ENCODE measurements at places on chromosomes 7 and 10. TPM values are rescaled to one million over a fixed set of nuclear protein-coding genes. Genes with fewer than 3 reads are reported as not detected.

BMI1 gene
- 30.3 TPM for total RNA-seq

DNA sequence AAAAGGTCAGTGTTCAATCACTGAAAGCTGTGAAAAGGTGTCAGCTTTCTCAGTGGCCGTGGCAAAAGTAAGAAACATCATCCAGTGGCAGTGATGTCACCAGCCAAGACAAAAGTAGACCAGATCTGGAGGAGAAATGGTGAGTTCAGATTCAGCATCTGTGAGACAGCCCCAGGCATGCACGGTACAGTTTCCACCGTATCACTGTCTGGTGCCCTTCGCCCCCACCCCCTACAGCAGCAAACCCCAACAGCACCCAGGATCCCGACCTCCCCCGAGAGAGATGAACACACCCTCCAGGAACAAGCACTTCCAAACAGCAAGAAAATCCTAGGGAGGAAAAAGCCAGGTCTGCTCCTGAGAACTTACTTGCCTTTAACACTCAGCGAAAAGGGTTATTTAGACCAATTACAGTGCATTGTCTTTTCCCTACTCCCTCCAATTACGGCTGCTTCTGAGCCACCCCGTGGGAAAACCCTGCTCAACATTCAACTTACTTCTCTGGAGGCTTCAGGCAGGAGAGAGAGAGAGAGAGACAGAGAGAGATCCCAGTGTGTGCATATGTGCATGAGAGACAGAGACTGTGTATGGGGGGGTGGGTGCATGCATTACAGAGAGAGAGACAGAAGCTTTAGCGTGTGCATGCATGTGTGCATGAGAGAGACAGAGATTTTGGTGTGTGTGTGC, 189.6 kb downstream of the GRID1 start:
- peaks cover 6% of the 10 kb centered on the region for H3K27me3 ChIP-seq
- no peaks in the 10 kb centered on the region for H3K36me3 ChIP-seq
- H3K27ac ChIP-seq, result no peak overlapping the region
- no peaks in the 10 kb centered on the region for H3K4me1 ChIP-seq

ITPRID1 gene
- total RNA-seq, result not detected

GRCh38 chr10:82759050-82759449, 884.1 kb downstream of the NRG3 start:
- no peak for DNase-seq
- no peaks in the 10 kb centered on the region for H3K27me3 ChIP-seq
- H3K4me1 ChIP-seq, result no peaks in the 10 kb centered on the region
- H3K36me3 ChIP-seq, result no peaks in the 10 kb centered on the region
- no peak overlapping the region for H3K4me3 ChIP-seq
- H3K27ac ChIP-seq, result no peak overlapping the region

DNA sequence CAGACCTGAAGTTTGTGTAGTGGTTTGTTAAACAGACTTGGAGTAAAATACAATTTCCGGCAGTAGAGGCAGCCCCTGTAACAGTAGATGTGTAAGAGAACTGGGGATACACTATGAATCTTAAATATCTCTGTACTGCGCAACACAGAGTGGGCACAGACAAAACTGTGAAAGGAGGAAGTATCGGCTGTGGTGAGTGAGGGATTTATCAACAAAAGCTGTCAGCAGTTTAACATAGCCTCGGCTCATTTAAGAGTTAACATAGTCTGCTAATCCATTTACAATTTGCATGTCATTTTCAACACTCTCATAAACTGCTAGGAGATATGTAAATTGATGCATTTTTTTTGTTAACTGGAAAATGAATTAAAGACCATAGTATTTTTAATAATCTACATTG, 225.2 kb downstream of the ZWINT start:
- no peak overlapping the region for H3K4me3 ChIP-seq
- H3K4me1 ChIP-seq, result no peaks in the 10 kb centered on the region
- DNase-seq, result no peak
- no peaks in the 10 kb centered on the region for H3K36me3 ChIP-seq

MBL2 gene
- not detected for total RNA-seq

PLXDC2 gene
- not detected for total RNA-seq

DNA sequence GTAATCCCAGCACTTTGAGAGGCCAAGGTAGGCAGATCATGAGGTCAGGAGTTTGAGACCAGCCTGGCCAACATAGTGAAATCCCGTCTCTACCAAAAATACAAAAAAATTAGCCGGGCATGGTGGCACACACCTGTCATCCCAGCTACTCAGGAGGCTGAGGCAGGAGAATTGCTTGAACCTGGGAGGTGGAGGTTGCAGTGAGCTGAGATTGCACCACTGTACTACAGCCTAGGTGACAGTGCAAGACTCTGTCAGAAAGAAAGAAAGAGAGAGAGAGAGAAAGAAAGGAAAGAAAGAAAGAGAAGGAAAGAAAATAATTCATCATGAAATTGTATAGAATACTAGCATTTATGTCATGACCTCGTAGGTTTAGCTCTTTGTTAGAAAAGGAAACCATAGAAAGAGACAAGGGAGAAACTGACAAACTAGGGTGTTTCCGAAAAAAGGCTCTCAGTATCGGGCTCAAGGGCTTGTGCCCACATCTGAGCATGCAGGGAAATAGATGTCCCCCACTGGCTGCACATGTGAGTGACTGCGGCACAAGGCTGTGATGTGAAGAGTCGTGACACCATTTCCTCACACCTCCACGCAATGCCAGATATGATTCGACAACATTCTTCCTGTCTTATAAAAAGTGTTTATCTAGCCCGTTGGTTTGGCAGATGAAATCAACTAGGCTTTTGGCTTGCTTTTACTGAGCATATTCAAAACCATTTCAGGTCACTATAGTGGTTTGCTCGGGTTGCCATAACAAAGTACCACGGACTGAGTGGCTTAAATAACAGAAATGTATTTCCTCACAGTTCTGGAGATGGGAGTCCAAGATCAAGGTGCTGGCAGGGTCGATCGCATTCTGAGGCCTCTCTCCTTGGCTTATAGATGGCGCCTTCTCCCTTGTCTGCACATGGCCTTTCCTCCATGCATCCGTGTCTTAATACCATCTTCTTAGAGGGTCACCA, 2.0 kb downstream of the SRGN start:
- H3K27me3 ChIP-seq, result no peaks in the 10 kb centered on the region
- H3K4me3 ChIP-seq, result peak overlapping the region; percentile 90
- H3K27ac ChIP-seq, result peak overlapping the region; percentile 97
- H3K36me3 ChIP-seq, result peaks cover 25% of the 10 kb centered on the region

CDHR1 gene
- total RNA-seq, result 0.07 TPM

NAMPT gene
- total RNA-seq, result 58.7 TPM

DNA sequence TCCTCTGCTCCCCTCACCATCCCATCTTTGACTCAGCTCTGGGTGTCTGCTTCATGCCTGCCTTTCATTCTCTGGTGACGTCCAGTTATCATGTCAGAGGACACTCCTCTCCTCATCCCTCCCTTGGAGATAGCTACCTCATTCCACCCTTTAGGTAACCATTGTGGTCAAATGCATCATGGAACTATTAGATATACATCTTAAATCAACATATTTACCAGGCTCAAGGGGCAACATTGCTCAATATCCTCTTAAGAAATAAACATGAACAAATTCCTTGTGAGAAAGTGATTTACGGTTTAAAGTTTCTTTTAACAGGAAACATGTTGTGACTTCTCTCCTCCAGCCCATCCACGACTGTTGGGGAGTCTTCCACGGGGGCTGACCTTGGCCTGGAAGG, 511.6 kb upstream of the IGFBP3 start:
- no peak overlapping the region for H3K4me3 ChIP-seq
- H3K36me3 ChIP-seq, result no peaks in the 10 kb centered on the region
- DNase-seq, result no peak
- no peak overlapping the region for H3K27ac ChIP-seq

All from activated CD4-positive, alpha-beta T cell treated with anti-CD3 and anti-CD28 coated beads, Interleukin-2, amount 10 ng/mL, durations not matched to agents 7 days and 5 days (primary cell).